WERI-Rb-1 (cell line): ENCODE measurements at places on chromosomes 1 and 21.

- DNase-seq = no peak
Measured at GRCh38 chr1:227272428-227272827, 45.9 kb downstream of the CDC42BPA start.

DNA sequence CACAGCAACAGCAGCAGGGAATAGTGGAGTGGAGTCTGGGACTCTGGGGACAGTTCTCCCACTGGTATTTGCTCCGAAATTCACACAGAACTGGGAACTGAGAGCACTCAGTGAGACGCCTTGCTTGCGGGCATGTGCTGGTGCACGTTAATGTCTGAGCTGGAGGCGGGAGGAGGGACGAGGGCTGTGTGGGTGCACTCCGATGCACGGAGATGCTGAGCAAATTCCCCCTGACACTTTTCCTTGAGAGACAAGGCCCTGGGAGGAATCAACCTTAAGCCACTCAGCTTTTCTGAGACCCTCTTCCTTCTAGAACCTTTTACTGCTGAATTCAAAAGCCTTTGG is 2.8 kb downstream of the RGS8 start:
- DNase-seq = no peak

DNA sequence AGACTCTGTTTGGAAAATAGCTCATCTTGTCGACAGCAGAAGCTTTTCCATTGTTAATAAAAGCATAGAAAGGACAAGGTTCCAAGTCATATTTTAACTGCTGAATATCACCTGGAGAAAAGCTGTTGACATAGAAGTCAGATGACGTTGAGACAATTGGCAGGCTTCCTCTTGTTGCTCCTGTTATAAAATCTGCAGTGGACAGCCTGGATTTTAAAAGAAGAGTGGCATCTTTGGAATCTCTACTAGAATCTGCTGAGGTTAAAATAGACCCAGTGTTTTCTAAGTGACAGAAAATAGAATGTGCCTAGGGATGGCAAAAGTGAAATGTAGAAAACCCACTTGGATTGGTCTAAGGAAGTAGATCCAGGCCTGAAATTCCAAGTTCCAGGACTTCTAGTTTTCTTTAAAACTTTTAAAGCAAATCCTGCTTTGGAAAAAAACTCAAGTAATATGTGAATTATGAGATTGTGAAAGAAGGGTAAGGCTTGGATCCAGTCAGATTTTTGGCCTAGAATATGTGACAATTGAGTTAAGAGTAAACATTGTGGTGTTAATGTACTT is 53.6 kb upstream of the NEXN start:
- no peak for DNase-seq

GRCh38 chr1:55815745-55816455 is 600.7 kb upstream of the USP24 start:
- no peak for DNase-seq

- no peak for DNase-seq
Measured at GRCh38 chr1:162676087-162676486, 43.8 kb downstream of the DDR2 start.

GRCh38 chr1:219555031-219555692 is 57.7 kb downstream of the ZC3H11B start:
- DNase-seq = no peak

DNA sequence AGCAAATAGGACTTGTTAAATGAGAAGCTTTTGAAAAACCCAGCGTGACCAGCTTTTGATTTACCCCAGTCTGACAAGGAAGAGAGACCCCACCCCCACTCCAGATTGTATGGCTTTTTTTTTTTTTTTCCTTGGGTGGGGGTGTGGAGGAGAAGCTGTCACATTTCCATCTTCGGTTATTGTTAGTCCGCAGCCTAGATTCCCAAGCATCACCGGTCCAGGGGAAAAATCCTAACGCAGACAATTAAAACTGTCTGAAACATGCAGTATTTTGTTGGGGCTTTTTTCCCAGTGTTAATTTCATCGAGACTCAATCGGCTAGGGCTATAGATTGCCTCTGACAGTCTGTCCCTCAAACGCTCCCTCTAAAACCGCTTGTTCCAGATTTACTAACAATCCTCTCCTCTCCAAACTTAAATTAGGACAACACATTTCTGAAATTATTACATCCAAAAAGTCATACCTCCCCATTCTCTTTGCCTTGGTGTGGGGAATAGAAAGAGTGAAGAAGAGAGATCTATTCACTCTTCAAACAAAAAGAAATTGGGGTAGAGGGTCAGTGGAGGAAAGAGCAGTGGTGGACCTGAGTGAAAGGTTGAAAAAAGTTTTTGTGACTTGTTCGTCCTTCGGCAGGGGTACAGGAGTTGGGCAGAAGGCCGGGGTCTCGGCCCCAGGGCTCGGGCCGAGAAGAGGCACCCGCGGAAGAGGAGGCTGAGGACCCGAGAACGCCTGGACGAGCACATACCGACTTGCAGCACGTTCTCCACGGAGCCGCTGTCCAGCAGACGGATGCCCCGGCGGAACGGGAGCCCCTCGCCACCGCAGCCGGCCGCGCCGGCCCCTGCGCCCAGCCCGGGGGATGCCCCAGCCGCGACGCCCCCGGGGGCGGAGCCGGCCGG is 1.1 kb downstream of the ZSWIM5 start:
- DNase-seq = peak; percentile 43

GRCh38 chr1:1083416-1084371 is 9.6 kb upstream of the RNF223 start:
- no peak for DNase-seq

DNA sequence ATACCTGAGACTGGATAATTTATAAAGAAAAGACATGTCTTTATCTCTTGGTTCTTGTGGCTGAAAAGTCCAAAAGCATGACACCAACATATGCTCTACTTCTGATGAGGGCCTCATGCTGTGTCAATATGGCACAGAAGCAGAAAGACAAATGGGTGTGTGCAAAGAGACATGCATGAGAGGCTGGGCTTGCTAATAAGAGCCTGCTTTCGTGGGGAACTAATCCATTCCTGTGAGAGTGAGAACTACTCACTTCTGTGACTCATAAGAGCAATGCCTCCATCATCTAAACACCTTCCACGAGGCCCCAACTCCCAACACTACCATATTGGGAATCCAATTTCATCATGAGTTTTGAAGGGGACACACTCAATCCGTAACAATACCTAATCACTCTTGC is 340.0 kb upstream of the DUSP10 start:
- DNase-seq = no peak

DNA sequence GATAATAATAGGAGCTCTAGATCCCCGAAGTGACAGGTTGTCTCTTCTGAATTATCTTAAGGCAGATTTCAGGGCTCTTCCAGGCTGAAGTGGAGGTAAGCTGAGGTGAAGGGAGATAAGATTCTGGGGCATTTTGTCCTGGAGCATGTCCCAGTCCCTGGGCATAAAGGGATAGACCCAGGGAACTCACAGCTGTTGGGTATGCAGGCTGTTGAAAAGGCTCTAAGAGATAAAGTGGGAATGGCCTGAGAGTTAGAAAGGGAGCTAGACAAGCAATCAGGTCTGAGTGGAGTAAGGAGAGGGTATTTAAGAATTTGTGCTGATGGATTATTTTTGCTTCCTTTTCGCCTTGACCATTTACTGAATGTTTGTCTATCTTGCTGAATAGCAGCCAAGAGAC is 123.7 kb downstream of the NOS1AP start:
- DNase-seq = peak; percentile 94

GRCh38 chr1:12080156-12080555 is 17.1 kb downstream of the TNFRSF8 start:
- DNase-seq = no peak

GRCh38 chr1:162088281-162088969 is 18.9 kb downstream of the NOS1AP start:
- no peak for DNase-seq

DNA sequence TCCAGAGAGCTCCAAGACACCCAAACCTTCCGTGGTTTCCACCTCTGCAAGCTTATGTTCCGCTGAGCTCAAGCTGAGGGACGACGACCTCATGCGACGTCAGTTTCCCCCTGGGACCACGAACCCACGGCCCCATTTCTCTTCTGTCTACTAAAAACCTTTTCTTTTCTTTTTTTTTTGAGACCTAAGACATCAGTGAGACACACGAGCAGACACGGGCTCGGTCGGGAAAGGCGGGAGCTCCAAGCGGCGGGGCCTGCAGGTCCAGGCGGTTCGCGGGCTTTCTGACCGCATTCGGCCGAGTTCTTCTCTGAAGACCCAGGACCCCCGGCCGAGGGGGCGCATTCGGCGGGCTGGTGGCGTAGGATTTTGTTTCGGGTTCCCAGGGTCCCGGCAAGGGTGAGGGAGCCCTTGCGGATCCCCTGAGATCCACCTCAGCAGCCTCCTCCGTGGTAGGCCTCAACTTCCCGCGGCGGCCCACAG is 402 bp downstream of the C21orf58 start:
- DNase-seq = no peak

DNA sequence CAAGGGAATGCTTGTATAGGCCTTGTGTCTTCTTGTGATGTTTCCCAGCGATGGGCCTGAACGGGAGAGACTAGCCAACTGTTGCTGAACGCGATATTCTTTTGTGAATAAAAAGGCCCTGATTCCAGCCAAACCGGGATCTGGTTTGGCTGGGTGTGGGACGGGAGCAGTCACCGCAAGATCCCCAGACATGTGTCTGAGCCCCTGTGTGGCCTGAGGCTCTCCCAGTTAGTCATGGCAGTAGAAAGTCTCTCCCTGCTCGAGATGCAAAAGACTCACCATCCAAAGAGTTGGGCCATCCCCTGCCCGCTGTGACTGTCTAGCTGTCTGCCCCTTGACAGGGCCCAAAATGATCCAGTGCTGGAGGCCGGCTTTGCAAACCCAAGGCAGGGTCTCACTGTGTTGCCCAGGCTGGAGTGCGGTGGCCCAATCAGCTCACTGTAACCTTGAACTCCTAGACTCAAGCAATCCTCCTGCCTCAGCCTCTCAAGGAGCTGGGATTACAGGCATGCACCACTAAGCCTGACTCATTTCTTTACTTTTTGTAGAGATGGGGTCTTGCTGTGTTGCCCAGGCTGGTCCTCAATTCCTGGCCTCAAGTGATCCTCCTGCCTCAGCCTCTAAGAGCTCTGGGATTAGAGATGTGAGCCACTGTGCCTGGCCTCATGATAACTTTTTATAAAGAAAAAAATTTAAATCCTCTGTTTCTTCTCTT is 56.4 kb downstream of the KIF26B start:
- DNase-seq = no peak

GRCh38 chr1:21935393-21935804 is 1.7 kb downstream of the HSPG2 start:
- no peak for DNase-seq

- no peak for DNase-seq
Measured at GRCh38 chr1:111467865-111468716, 5.7 kb upstream of the C1orf162 start.

GRCh38 chr1:207826557-207827487 is 75.0 kb downstream of the CD46 start:
- DNase-seq = no peak

GRCh38 chr1:172642970-172643369 is 15.9 kb upstream of the FASLG start:
- no peak for DNase-seq

- no peak for DNase-seq
Measured at GRCh38 chr1:59730759-59731478, 83.8 kb upstream of the HOOK1 start.

DNA sequence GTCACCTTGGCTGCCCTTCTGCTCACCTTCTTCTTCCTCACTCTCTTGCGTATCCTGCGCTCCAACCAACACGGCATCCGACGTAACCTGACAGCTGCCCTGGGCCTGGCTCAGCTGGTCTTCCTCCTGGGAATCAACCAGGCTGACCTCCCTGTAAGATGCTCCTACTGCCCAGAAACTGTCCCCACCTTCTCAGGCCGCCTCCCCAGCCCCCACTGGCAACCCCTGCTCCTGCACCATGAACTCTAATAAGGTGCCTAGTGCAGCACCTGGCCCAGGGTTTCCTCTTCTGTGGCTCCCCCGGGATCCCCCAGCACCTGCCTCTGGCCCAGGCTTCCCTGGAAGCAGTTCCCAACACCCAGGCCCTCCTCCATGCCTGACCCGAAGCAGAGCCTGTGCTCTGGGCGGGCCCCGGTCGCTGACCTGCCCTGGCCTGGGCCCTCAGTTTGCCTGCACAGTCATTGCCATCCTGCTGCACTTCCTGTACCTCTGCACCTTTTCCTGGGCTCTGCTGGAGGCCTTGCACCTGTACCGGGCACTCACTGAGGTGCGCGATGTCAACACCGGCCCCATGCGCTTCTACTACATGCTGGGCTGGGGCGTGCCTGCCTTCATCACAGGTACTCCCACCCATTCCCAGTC is 12.8 kb downstream of the PSRC1 start:
- no peak for DNase-seq

DNA sequence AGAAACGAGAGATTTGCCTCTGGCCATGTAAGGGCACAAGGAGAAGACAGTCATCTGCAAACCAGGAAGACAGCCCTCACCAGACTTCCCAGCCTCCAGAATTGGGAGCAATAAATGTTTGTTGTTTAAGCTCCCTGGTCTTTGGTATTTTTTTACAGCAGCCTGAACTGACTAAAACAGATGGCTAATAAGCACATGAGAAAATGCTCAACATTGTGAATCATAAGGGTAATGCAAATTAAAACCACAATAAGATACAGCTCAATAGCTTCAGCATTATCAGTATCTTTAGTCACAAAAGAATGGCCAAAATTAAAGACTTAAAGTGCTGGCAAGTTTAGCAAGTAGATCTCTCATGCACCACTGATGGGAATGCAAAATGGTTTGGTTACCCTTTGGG is 11.7 kb downstream of the UBE2G2 start:
- no peak for DNase-seq

GRCh38 chr1:63277195-63278192 is 44.9 kb upstream of the FOXD3 start:
- peak; percentile 14 for DNase-seq

DNA sequence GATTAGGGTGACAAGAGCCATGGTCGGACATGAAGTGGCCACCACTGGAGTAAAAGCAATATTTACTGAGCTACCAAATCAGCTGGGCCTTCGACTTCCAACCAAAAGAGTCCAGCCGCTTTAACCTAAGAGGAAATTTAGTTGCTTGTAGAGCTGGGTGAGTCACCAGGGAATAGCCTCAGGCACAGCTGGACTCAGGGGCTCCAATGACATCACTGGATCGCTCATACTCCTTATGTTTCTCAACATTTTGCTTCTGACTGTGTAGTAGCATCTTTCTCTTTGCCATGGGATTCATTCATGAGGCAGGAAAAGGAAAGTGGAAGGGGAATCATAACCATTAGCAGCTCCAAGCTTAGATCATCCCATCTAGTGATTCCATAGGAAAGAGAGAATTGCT is 664.4 kb downstream of the MATN1 start:
- no peak for DNase-seq

DNA sequence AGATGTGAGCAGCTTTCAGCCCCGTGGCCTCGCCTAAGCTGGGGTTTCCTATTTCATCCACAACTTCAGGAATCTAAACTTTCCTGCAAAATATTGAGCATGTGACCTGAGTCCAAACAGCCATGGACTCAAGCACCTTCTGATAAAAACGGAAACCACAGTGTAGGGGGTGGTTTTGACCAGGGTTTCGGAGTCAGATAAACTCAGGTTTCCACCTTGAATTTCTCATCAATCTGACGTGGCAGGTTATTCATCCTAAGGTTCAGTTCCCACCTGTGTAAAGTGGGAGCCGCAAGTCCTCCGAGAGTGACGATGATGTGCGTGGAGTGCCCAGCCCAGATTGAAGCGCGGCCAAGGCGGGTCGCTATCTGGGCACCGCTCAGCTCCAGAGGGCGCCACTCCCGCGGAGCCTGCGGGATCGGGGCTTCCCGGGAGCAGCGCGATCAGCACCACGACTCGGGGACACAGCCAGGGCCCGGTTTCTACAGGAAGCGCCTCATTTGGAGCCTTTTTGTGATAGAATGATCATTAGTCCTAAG is 871 bp upstream of the ETS2 start:
- DNase-seq = peak; percentile 80

- DNase-seq = no peak
Measured at GRCh38 chr1:166843322-166843721, 4.0 kb downstream of the POGK start.

- no peak for DNase-seq
Measured at GRCh38 chr1:238568735-238569134, 678.0 kb upstream of the ZP4 start.
